Osteoblast (primary cell): ENCODE measurements at places on chromosomes 4 and X.

- DNase-seq: no peak
Measured at GRCh38 chr4:77065382-77065781, 10.4 kb downstream of the CCNI start.

GRCh38 chr4:2809610-2810180, 16.8 kb downstream of the SH3BP2 start:
- no peak for DNase-seq

DNA sequence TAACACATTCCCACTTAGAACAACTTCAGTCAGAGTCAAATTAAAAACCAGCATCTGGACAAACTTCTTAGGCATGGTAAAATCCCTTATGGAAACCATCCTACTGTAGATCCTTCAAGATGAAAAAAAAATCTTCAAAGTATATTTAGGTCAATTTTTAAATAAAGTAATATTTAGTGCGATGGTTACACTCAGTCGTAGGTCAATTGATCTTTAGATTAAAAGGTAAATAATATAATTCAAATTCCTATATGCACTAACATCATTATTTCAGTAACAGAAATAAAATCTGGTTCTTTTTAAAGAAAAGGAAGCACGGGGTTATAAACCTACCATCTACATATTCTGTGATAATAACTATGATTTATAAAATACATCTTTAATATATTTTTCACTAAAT, at the start of gene UGT2A2:
Gene UGT2A2 (minus strand): TSS at position 101 of the 400 bp plus-strand sequence. CDS start 2 bp downstream, at position 99.
- DNase-seq: no peak

DNA sequence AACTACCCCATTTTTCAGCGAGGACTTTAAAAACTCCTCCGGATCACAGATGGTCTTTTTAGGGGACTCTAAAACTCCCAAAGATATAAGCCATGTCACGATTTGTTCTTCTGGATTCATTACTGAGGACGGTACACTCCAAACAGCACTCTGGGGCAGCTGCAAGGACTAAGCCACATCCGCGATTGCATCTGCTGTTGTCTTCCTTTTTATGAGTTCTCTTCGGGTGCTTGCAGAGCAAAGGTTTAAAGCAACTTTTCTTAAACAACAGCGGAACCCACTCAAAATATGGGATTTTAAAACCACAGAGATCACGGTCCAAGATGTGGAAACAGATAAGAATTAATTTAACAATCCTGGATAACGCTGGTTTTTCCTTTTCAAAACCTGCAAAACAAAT, at the start of gene ARHGEF6:
Gene ARHGEF6 (minus strand): TSS at position 170 of the 400 bp plus-strand sequence. CDS start 50 bp downstream, at position 120.
- DNase-seq: no peak
